ENCODE measurements at places on chromosomes 4 and X.

DNA sequence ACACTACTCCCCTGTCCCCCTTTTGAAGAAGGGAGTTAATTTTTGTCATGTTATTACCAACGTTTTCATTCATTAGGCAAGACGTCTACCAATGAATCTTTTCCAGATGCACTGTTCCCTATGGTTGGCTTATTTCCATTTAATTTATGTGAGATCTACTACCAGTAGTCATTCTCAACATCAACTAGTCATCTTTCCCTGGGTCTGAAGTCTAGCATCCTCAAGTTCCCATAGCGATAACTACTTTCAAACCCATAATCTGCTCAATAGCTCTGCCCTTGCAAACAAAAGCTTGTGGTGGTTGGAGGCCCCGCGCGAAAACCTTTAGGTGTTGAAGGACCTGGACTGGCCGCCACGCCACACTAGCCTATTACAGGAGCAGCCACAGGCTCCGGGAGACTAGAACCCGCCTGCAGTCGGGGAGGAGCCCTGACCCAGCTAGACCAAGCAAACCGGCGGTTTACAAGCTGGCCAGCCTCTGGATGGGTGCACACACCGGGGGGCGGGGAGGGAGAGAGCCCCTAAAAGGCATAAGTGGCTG lies 746 bp downstream of the PPAT start:
- no peak for DNase-seq

- DNase-seq = no peak
These were observed 165.0 kb downstream of the AMELX start for GRCh38 chrX:11458170-11458569.

- DNase-seq = no peak
These were observed 31.5 kb downstream of the SLC9A7 start for GRCh38 chrX:46727441-46727840.

DNA sequence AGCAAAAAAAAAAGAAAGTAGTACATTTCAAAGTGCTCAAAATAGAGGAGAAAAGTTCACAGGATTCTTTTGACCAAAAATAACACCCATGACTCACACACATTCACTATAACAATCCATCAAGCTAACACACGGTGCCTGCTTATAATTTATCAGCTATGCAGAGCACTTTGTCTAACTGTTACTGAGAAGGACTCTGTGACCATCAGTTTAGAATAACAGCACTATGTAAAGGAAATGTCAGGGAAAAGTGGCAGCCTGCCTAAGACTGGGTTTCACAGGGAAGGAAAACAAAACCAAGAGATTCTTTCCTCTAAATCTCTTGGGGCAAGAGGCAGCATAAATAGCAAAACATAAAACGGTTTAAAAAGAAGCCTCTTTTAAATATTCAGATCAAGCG lies 54.8 kb downstream of the CCDC149 start:
- DNase-seq = no peak

DNA sequence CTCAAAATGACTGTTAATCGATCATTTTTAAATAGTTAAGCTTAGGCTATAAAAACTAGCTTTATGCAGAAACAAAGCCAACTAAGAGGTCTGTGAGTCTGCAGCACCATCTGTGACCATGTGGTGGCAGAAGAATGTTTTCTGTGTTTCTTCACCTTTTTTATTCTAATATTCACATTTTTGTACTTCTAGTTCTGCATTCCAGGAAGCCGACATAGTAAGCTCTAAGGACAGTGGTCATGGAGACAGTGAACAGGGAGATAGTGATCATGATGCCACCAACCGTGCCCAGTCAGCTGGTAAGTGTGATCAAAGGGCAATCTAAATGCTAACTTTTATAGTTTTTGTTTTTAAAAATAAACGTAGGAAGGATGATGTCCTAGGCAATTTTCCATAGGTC lies 5.6 kb downstream of the PCDH10 start:
- DNase-seq = no peak

- DNase-seq = no peak
These were observed 10.4 kb downstream of the MED28 start for GRCh38 chr4:17624821-17625220.

GRCh38 chr4:167595898-167596297 lies 361.6 kb upstream of the SPOCK3 start:
- no peak for DNase-seq

DNA sequence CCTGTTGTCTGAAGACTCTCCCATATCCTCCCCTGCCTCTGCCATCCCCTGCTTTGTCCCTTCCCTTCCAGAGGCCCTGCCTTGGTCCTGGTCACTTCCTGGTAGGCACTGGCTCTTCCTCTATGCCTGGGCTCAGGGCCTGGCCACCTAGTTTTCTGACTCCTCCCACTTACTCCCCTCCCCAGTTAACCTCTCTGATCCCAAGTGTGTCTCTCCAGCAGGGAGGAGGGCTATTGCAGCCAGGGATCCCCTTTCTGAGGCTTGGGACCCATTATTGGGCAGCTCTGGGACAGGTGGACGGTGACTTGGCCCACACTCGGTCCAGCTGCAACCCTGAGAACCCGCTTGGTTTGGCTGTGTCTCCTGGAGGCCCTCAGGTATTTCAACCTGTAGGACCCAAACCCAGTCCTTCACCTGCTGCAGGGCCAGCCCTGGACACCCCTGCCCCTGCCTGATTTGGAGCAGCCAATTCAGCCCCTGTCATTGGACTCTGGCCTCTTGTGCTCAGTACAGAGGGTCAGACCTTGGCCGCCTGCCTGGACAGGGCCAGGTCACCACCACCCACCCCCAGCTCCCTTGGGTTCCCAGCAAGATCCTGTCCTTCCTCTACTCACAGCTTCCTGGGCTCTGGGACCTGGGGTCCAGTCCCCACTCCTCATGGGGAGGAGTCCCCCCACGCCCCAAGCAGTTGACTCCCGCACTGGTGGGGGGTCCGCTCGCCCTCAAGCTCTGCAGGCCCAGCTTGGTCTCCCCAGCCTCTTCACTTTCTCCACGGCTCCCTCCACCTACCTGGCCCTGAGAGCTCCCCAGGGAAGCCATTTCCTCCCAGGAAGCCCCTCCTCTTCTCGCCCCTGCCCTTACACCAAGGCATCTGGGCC lies 1.1 kb upstream of the SH3BP2 start:
- peak; percentile 27 for DNase-seq

DNA sequence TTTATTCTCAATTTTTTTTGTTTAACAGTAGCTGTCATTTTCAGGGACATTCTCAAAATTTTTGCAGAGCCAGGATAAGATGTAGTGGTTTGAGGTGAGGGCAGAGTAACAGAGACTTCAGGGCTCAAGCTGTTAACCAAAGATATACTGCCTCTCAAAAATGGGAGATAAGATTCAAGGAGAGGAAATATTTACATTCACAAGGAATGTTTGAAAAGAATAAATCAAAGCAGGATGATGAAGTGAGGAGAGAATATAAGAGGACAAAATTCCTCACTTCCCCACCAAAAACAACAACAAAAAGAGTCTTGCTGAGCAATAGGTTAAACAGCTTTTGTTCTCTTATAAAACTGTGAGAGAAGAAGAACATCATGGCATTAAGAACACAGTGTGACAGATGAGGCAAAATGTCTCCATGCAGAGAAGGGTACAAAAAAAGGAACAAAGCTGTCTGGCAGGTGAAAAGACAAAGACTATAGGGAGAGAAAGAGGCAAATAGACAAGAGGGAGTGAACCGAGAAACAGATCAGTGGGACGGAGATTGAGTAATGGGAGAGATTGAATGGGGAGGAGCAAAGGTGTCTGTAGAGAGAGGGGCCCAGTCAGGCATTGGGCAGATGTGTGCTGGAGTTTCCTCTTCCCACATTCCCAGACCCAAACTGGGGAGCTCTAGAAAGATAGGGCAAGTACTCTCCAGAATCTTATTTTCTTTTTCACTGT lies 106.1 kb upstream of the TMEM150C start:
- DNase-seq = no peak

DNA sequence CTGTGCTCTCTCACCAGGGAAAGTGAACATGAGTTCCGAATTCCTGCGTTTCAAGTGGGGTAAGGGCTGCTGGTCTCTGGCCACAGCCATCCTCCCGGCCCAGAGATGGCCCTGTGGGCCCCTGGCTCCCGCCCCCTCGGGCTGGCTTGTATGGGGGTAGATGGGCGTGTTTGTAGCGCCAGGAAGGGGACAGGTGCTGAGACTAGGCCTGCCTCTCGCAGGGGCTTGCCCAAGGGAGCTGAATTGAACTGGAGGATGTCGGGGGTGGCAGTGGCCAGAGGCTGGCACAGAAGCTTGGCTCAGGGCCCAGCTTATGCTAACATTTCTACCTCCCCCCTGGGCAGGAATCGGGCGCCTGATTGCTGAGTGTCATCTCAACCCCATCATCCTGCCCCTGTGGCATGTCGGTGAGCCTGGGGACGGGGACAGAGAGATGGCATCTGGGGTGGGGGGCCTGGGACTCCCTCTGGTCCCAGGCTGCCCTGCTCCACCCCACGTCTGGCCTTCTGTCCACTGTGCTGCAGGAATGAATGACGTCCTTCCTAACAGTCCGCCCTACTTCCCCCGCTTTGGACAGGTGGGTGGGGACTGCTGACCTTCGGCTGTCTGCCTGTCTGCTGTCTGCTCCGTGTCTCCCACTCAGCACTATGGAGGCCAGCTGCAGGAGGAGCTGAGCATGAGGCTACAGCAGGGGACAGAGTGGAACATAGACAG lies 8.5 kb downstream of the TAFAZZIN start:
- no peak for DNase-seq

DNA sequence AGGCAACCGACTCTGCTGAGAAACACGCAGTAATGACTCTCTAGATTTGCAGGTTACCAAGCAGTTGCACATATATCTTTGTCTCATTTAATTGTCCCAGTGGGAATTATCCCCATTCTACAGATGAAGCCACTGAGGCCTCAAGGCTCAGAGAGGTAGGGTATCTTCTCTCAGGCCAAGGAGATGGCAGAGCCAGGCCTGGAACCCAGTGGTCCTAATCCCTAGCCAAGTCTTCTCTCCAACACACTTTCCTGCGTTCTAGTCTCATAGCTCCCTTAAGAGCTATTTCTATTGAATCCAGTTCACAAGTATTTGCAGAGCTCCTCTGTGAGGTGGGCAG lies 181.3 kb upstream of the BCOR start:
- no peak for DNase-seq

GRCh38 chrX:16882169-16882568 lies 12.0 kb upstream of the RBBP7 start:
- no peak for DNase-seq

GRCh38 chr4:25654971-25655963 lies at the start of gene SLC34A2:
Gene SLC34A2 (plus strand): TSS chr4:25655851. CDS start chr4:25662501, 6,650 bp downstream.
- DNase-seq = no peak

DNA sequence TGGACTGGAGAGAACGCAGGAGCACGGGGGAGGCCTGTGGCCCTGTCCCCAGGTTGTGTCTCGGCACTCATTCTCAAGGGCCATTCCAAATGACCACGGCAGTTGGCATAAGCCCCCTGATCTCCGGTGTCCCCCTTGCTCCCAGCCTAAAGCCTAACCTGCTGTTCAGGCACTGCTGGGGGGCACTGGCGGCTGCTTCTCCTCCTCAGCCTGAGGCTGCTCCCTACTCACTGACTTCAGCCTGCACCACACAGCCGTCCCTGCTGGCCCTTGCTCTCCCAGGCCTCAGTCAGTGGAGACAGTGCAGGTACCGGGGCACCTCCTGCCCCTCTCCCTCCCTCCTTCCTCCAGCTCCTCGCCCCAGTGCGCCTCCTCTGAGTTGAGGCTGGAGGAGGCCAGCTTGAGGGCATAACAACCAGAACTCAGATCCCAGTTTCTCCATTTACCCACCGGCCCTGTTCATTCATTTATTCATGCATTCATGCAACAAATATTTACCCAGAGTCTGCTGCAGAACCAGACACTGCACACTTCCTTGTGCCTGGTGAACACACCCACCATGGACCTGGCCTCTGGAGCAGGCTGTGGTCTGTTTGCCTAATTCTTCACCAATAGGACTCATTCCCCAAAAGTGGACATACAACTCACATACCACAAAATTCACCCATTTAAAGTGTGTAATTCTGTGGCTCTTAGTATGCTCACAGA lies 65.0 kb downstream of the CPZ start:
- peak; percentile 9 for DNase-seq

- DNase-seq = no peak
These were observed 169.9 kb downstream of the IQCM start for GRCh38 chr4:149645790-149646189.

DNA sequence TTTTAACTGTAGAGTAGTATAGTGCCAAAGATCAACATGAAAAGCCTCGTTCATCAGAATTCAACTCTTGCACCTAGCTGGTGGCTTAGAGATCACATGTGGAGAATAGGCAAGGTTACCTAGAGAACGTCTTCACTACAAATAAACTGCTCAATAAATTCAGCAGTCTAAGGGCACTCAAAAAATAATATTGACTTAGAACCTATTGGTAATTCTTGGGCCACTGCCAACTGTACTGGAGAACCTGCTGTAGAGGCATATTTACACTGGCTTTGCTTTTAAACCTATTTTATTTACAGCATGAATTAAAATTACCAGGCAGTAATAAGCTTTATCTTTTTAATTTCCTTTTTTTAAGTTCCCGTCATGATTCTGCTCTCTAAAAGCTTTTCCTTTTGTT lies 343.7 kb downstream of the PDHA2 start:
- DNase-seq = no peak

GRCh38 chr4:119046263-119046662 lies 89.4 kb upstream of the MYOZ2 start:
- DNase-seq = peak; percentile 83

- no peak for DNase-seq
These were observed 126.3 kb upstream of the EMCN start for GRCh38 chr4:100644150-100644549.

DNA sequence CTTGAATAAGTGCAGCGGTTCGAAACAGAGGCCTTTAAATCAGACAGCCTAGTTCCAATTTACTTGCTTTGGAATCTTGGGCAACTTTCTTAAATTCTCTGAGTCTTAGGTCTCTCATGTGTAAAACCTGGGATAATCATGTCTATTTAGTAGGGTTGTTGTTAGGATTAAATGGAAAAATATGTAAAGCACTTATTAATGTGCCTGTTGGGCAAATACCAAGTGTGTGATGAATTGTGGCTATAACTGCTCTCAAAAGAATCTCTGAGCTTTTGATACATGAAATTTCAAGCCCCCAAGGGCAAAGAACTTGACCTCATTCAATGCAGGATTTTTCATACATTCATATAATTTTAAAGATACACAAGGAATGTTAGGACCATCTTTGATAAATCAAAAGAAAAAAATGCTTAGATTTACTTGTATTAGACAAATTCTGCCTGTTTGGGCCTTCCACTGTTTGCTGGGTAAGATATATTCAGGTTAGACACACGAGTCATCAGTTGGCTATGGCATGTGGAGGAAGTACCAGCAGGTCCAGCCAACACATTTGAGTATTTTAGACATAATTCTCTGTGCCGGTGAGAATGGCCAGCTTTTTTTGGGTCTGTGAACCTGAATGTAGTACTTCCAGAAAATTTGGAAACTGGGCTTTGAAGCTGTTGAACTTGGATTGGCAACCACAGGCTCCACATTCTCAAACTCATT lies 241.4 kb upstream of the CNKSR2 start:
- DNase-seq = no peak

GRCh38 chr4:98700656-98701055 lies 42.2 kb upstream of the TSPAN5 start:
- no peak for DNase-seq

DNA sequence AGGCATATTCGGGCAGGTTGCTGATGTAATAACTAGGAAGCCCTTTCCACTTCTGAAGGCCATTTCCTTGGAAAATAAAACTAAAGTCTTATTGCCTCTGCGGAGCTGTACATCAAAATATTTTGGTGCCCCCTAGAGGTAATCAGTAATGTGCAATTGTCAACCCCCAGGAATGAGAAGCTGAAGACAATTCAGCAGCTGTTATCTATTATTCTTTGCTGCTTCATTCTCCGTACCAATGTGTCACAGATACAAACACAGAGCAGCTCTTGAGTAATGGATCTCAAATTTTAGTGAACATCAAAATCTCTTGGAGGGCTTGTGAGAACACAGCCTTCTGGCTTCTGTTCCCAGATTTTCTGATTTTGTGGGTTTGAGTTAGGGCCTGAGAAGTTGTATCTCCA lies 3.5 kb upstream of the SLIT2 start:
- no peak for DNase-seq
